ENCODE measurements at places on chromosomes 16 and 17.

GRCh38 chr17:17766077-17766743 is 70.6 kb downstream of the SREBF1 start:
- no peak overlapping the region for H3K27ac ChIP-seq
- no peaks in the 10 kb centered on the region for H3K27me3 ChIP-seq
- H3K4me3 ChIP-seq = no peak overlapping the region
- DNase-seq = no peak

DNA sequence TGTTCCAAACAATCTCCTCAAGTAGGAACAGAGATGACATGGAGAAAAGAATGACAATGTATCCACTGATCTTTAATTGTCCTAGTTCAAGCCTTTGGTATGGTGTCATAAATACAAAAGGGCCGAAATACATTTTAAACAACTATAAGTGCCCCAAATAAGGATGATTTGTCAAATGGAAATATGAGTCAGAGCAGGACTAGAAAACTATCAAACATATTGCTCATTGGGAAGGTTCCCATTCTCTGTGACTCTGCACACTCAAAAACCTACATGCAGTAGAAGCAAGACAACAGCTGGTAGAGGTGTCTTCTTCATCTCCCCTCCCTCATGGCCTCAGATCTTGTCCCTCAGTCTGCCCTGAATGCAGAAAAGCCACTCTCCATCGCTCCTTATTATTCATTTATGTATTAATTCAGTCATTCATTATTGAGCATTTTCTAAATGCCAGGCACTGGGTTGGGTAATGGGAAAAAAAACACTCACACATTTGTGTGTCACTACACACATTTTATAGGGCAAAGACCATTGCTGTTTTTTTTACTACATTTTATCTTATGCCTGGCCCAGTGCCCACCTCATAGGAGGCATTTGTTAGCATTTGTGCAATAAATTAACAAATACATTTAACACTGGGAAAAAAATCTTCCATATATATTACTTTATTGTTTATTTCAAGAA is 10.1 kb downstream of the CA10 start:
- H3K4me3 ChIP-seq = no peak overlapping the region
- DNase-seq = no peak
- no peaks in the 10 kb centered on the region for H3K27me3 ChIP-seq
- no peak overlapping the region for H3K27ac ChIP-seq

DNA sequence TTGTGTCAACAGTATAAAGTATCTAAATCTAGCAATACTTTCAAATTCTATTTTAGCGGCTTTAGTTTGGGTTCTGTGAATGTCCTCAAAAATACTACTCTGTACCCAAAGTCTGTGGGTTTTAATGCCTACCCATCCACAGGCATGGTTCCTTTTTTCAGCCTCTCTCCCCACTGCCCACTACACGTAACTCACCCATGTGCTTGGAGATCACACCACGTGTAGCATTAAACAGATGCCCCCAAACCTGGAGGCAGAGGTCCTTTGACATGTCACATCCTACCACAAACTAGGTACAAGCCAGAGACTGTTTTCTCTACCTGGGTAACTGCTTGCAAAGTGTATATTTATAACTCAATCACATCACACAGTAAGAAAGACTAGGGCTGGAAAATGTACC is 5.4 kb downstream of the DYNC1LI2 start:
- no peaks in the 10 kb centered on the region for H3K27me3 ChIP-seq
- H3K4me1 ChIP-seq = peaks cover 28% of the 10 kb centered on the region
- H3K4me3 ChIP-seq = no peak overlapping the region

DNA sequence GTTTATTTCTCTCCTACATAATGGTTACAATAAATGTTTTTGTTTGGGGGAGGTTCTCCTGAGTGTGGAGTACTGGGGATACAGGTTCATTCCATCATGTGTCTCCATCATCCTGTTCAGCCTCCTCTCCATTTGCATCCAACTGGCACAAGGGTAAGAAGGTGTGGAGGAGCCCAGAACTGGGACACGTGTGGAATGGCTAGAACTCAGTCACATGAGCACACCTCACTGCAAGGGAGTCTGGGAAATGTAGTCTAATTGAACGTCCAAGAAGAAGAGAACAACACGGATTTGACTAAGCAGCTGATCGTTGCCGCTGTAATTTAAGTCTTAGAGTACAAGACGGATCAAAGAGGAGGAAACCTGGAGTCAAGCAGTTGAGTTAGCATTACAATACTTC is 6.1 kb downstream of the OR1A1 start:
- no peaks in the 10 kb centered on the region for H3K4me1 ChIP-seq
- peaks cover 7% of the 10 kb centered on the region for H3K27me3 ChIP-seq
- H3K36me3 ChIP-seq = no peaks in the 10 kb centered on the region
- DNase-seq = no peak
- H3K4me3 ChIP-seq = no peak overlapping the region
- no peak overlapping the region for H3K27ac ChIP-seq

GRCh38 chr17:81432941-81433340 is 37.7 kb downstream of the BAHCC1 start:
- DNase-seq = no peak
- H3K27me3 ChIP-seq = no peaks in the 10 kb centered on the region
- H3K36me3 ChIP-seq = no peaks in the 10 kb centered on the region
- peaks cover 32% of the 10 kb centered on the region for H3K4me1 ChIP-seq

GRCh38 chr16:23537390-23537789 is 19.8 kb downstream of the EARS2 start:
- no peak overlapping the region for H3K27ac ChIP-seq
- no peaks in the 10 kb centered on the region for H3K27me3 ChIP-seq
- H3K4me3 ChIP-seq = no peak overlapping the region
- peaks cover 38% of the 10 kb centered on the region for H3K36me3 ChIP-seq

DNA sequence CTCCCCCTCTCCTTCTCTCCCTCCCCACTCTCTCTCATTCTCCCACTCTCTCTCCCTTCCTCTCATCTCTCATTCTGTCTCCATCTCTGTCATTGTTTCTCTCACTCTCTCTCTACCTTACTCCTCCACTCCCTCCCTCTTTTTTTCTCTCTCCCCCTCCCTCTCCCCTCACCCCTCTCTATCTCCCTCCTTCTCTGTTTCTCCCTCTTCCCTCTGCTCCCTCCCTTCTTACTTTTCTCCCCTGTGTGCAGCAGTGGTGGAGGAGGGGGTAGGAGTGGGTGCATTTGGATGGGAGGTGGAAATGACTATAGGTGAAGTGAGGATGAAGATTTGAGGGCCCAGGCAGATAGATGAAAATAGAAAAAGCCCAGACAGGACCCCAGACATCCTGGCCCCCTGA is 70.9 kb downstream of the HLF start:
- no peak for DNase-seq
- H3K27me3 ChIP-seq = no peaks in the 10 kb centered on the region
- no peaks in the 10 kb centered on the region for H3K36me3 ChIP-seq
- H3K4me3 ChIP-seq = no peak overlapping the region
- no peaks in the 10 kb centered on the region for H3K4me1 ChIP-seq
- H3K27ac ChIP-seq = no peak overlapping the region

DNA sequence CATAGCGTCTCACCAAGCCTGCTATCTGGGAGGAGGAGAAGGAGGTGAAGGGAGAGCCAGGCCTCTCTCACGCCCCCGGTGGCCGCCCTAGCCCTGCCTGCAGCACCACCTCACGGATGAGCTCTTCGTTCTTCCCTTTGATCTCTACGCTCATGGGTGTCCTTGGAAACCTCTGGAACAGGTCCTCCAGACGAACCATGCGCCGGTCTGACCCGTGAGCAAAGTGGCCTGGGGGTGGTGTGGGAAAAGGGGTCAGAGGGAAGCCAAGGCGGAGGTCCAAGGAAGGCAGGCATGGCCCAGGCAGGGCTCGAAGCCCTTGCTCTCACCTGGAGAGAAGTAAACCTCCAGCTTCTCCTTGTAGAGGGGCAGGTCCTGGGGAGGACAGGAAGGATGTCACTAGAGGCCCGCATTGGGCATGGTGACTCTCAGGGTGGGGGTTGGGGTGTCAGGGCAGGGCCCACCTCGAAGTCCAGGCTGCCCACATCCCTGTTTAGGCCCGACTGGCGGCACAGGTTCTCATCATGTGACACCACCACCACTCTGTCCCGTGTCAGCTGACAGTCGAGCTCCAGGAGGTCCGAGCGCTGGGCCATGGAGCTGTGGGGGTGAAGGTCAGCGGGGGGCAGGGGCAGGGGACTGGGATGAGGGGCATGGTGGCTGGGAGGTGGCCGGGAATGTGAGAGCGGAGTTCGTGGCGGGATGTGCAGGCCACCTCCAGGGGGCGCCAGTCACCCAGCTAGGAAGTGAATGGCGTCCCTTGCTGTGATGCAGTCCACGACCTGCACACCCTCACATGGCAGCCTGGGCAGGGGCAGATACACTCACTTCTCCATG is 923 bp downstream of the GDPD3 start:
- H3K27me3 ChIP-seq = no peaks in the 10 kb centered on the region
- peaks cover 18% of the 10 kb centered on the region for H3K36me3 ChIP-seq
- no peak overlapping the region for H3K27ac ChIP-seq
- peak; percentile 60 for DNase-seq

- no peak overlapping the region for H3K4me3 ChIP-seq
- no peaks in the 10 kb centered on the region for H3K36me3 ChIP-seq
- no peak for DNase-seq
- H3K4me1 ChIP-seq = no peaks in the 10 kb centered on the region
Observed at GRCh38 chr16:7843261-7843660, 510.6 kb downstream of the RBFOX1 start.

- H3K4me1 ChIP-seq = no peaks in the 10 kb centered on the region
- peaks cover 3% of the 10 kb centered on the region for H3K27me3 ChIP-seq
- no peaks in the 10 kb centered on the region for H3K36me3 ChIP-seq
- no peak for DNase-seq
- H3K27ac ChIP-seq = no peak overlapping the region
Observed at GRCh38 chr16:71402007-71402406, 39.8 kb downstream of the TLE7 start.

DNA sequence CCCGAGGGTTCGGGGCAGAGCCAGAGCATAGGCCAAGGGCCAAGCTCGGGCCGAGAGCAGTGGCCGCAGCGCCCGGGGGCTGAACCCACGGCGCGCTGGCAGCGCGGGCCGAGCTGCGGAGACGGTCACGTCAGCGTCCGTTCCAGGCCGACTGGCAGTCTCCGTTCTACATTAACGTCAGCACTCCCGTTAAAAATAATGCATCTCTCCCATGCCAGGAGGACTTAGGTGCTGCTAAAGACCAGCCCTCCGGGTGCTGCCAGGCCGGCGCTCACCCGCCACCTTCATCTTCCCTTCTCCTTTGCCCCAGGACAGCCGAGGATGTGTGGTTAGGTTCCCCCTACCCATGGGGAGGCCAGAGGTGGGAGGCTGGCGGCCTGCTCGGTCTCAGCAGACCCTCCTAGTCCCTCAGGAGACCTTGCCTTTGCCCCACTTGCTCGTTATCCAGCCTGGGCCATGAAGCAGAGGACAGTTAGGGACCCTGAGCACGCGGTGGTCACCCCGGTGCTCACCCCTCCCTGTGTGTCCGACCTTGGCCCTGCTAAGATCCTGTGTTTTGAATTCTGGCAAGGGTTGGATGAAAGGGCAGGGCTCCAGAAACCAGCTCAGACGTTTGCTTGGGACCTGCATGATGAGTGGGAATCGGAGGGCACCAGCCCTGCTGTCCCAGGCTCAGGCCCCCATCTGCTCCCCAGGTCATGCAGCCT is 572 bp downstream of the MPG start:
- no peaks in the 10 kb centered on the region for H3K27me3 ChIP-seq
- H3K4me1 ChIP-seq = peaks cover 18% of the 10 kb centered on the region
- H3K4me3 ChIP-seq = peak overlapping the region; percentile 62
- H3K27ac ChIP-seq = peak overlapping the region; percentile 75
- peaks cover 10% of the 10 kb centered on the region for H3K36me3 ChIP-seq

GRCh38 chr16:49277766-49278566 is 3.7 kb downstream of the CBLN1 start:
- H3K4me3 ChIP-seq = no peak overlapping the region
- peaks cover 12% of the 10 kb centered on the region for H3K4me1 ChIP-seq
- H3K27me3 ChIP-seq = peaks cover 21% of the 10 kb centered on the region

GRCh38 chr17:40320756-40321523 is 12.0 kb downstream of the RARA start:
- H3K4me3 ChIP-seq = no peak overlapping the region
- no peaks in the 10 kb centered on the region for H3K27me3 ChIP-seq
- H3K36me3 ChIP-seq = no peaks in the 10 kb centered on the region
- peaks cover 91% of the 10 kb centered on the region for H3K4me1 ChIP-seq
- peak overlapping the region; percentile 64 for H3K27ac ChIP-seq

DNA sequence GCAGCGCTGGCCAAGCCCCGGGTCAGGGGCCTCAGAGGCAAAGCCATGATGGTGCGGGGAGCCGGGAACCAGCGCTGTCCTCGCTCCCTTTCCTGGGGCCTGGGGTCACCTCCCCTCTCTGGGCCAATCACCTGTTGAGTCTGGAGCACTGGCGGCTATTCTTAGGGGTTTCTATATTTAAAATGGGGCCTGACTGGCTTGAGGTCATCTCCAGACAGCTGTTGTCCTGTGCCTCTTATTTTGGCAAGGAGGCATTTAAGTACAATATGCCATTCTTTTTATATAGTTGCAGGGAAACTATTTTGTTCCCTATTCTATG is at the start of gene COX6A2:
Gene COX6A2, minus strand, starts transcription at position 82 of the 319 bp plus-strand sequence. Its CDS starts 35 bp downstream, at position 47.
- no peak for DNase-seq
- peak within 1 kb of the TSS; percentile 18 for H3K27ac ChIP-seq
- no peaks in the 10 kb centered on the region for H3K27me3 ChIP-seq
- H3K4me3 ChIP-seq = peak within 1 kb of the TSS; percentile 32
- H3K4me1 ChIP-seq = peaks cover 3% of the 10 kb centered on the region

DNA sequence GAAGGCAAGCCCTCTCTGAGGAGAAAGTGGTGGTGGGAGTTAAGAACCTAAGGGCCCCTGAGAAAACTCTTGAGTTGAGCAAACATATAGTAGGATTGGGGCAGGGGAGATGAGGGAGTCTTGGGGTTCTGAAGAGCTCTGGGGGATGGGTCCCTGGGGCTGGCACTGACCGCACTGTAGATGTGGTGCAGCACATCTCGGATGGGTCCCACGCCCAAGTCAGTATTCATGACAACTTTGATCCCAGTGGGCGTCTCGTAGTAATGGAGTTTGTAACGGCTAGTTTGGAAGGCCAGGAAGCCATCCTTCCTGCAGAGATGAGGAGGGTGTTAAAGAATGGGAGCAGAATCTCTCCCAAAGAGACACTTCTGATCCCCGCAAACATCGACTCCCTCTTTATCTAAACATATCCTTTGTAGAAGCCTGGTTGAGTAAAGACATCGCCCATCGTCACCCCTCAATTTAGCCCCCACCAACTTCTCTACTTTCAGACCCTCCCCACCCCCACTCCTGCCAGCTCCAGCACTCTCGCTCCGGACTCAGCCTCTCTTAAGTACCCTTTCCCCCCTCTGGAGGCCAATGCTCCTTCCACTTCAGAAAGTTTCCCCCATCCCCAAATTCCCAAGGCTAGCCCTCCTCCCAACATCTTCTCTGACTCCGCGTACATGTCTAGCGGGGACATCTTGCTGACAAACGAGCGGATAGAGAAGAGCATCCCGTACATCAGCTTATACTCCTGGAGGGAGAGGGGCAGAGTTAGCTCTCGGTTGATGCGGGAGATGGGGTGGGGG is 710 bp downstream of the TRAPPC1 start:
- H3K27ac ChIP-seq = peak overlapping the region; percentile 57
- H3K36me3 ChIP-seq = peaks cover 2% of the 10 kb centered on the region
- peaks cover 17% of the 10 kb centered on the region for H3K4me1 ChIP-seq

All from liver (tissue), 10 donors.